Activated CD8-positive, alpha-beta memory T cell treated with anti-CD3 and anti-CD28 coated beads, Interleukin-2, amount 50 U/mL, for 48 hours (primary cell): ENCODE measurements at places on chromosomes 3 and 15.

DNA sequence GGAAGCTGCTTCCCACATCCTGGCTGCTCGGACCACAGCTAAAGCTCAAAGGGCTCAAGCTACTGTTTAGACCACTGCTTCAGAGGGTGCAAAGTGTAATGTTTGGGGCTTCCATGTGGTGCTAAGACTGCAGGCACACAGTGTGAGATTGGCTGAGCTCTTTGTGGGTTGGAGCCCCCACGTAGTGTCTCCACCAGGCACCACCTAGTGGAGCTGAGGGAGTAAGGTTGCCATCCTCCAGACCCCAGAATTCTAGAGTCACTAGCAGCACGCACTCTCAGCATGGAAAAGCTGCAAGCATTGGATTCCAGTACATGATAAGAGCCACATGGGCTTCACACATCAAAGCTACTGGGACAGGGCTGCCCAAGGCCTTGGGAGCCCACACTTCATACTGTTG, 9.3 kb downstream of the MKRN3 start:
- DNase-seq, result no peak

- DNase-seq, result no peak
Measured at GRCh38 chr3:152583963-152584362, 251.0 kb upstream of the P2RY1 start.

GRCh38 chr3:114538211-114538610, 244.4 kb downstream of the TIGIT start:
- DNase-seq, result no peak

- no peak for DNase-seq
Measured at GRCh38 chr3:134237454-134238145, 13.1 kb downstream of the RYK start.

GRCh38 chr3:184561913-184562877, 610 bp downstream of the EPHB3 start:
- no peak for DNase-seq
